A549 treated with Mapracorat at 1 μM for 4 hours (cell line): ENCODE measurements at places on chromosomes 16 and 17. TPM values are rescaled to one million over a fixed set of nuclear protein-coding genes. Genes with fewer than 3 reads are reported as not detected.

The TVP23C gene
- total RNA-seq: 6.9 to 12.6 TPM (median 8.1 TPM) in 5 replicates

The NGFR gene
- 0.63 to 0.97 TPM (median 0.81 TPM) in 5 replicates for total RNA-seq

The C17orf78 gene
- not detected in 5 replicates for total RNA-seq

The CDIP1 gene
- 12.4 to 15.9 TPM (median 13.8 TPM) in 5 replicates for total RNA-seq

The C16orf95 gene
- 5.6 to 7.0 TPM (median 6.7 TPM) in 5 replicates for total RNA-seq

The CMTM1 gene
- 0.49 to 1.8 TPM (median 1.1 TPM) in 5 replicates for total RNA-seq

The SOST gene
- total RNA-seq: not detected in 5 replicates

The NPTX1 gene
- 120 to 209 TPM (median 169 TPM) in 5 replicates for total RNA-seq

The GSDMA gene
- total RNA-seq: not detected in 5 replicates

The LGALS9 gene
- 0.93 to 1.9 TPM (median 1.6 TPM) in 5 replicates for total RNA-seq

The PIP4K2B gene
- total RNA-seq: 34.6 to 42.0 TPM (median 40.7 TPM) in 5 replicates

The JUP gene
- total RNA-seq: 85.1 to 127 TPM (median 113 TPM) in 5 replicates

The CCDC78 gene
- total RNA-seq: 4.4 to 8.3 TPM (median 6.5 TPM) in 5 replicates

The CTF1 gene
- 0.11 to 0.39 TPM (median 0.15 TPM) in 5 replicates for total RNA-seq

The TEX14 gene
- total RNA-seq: 0.13 to 0.29 TPM (median 0.15 TPM) in 5 replicates

The GRB2 gene
- 83.4 to 98.5 TPM (median 95.9 TPM) in 5 replicates for total RNA-seq

The CBX2 gene
- total RNA-seq: 13.1 to 19.0 TPM (median 16.9 TPM) in 5 replicates

The GSG1L gene
- not detected in 5 replicates for total RNA-seq

The CRYBA1 gene
- total RNA-seq: 0.27 TPM in 1 of 5 replicates, not detected in the others

The MTMR4 gene
- total RNA-seq: 7.0 to 11.3 TPM (median 9.6 TPM) in 5 replicates

The CLEC19A gene
- 0.11 to 0.32 TPM (median 0.19 TPM) in 4 of 5 replicates, not detected in the other for total RNA-seq

The VPS9D1 gene
- total RNA-seq: 3.5 to 6.2 TPM (median 4.9 TPM) in 5 replicates

The IGF2BP1 gene
- 52.4 to 90.0 TPM (median 78.0 TPM) in 5 replicates for total RNA-seq

The MYH11 gene
- 0.02 to 0.21 TPM (median 0.12 TPM) in 5 replicates for total RNA-seq

The ACE gene
- 1.4 to 2.5 TPM (median 1.4 TPM) in 5 replicates for total RNA-seq

The SDR42E1 gene
- total RNA-seq: 0.81 to 1.9 TPM (median 1.1 TPM) in 5 replicates

The TEKT3 gene
- total RNA-seq: 0.27 to 0.34 TPM (median 0.29 TPM) in 4 of 5 replicates, not detected in the other

The ETV4 gene
- 49.1 to 61.9 TPM (median 55.9 TPM) in 5 replicates for total RNA-seq

The C1QTNF8 gene
- not detected in 5 replicates for total RNA-seq

The CES1 gene
- 30.0 to 47.0 TPM (median 37.3 TPM) in 5 replicates for total RNA-seq

The BCKDK gene
- 40.3 to 55.9 TPM (median 50.6 TPM) in 5 replicates for total RNA-seq

The FSCN2 gene
- 0.59 to 1.9 TPM (median 1.4 TPM) in 5 replicates for total RNA-seq

The RBFOX1 gene
- not detected in 5 replicates for total RNA-seq

The MYCBPAP gene
- total RNA-seq: 0.32 to 1.2 TPM (median 0.84 TPM) in 5 replicates

The PRSS36 gene
- 1.1 to 1.6 TPM (median 1.2 TPM) in 5 replicates for total RNA-seq

The NACA2 gene
- not detected in 5 replicates for total RNA-seq

The PHF12 gene
- total RNA-seq: 27.2 to 32.6 TPM (median 29.3 TPM) in 5 replicates

The LAT gene
- total RNA-seq: 2.5 to 5.8 TPM (median 3.9 TPM) in 5 replicates

The TPSD1 gene
- 0.11 TPM in 1 of 5 replicates, not detected in the others for total RNA-seq
